Kasumi-1 (cell line): ENCODE measurements at places on chromosomes 7 and 10.

GRCh38 chr7:55019691-55020465, 1.1 kb downstream of the EGFR start:
- DNase-seq, result no peak

DNA sequence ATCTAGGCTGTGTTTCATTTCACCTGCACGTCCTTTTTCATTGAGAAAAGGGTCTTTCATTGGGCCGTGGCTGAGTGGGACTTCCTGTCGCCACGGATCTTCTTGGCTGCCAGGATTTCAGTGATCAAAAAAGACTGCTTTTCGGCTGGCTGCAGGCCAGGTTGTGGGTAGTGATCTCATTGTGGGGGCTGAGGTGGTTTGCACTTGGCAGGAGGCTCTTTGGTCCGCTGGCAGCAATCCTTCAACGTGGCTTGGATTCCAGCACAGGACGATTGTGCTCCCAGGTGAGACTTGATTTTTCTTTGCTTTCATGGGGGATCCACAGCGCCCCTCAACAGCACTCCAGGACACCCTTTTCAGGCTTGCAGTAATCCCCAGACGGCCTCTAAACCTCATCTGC, 29.0 kb upstream of the ZNF273 start:
- no peak for DNase-seq

DNA sequence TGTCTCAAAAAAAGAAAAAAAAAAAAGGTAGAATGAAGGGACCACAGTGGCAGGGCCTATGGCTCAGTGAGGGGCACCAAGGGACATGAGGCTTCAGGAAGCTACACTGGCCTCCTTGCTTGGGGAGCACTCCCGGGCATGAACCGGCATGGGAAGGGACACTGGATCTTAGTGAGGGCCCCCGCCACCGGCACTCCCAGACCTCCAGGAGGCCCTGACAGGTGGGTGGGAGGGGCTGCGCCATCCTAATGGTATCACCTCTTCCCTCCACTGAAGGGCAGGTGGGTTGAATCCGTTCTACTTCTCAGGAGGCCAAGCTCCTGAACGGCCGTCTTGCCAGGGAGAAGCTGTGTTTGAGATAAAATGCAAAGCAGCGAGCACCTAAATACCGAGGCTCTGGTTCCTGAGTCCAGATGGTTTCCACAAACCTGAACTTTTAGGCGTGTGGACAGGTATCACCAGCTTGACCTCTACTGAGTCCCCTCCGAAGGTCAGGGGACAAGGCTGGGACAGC, 69.8 kb downstream of the C10orf143 start:
- DNase-seq, result no peak

DNA sequence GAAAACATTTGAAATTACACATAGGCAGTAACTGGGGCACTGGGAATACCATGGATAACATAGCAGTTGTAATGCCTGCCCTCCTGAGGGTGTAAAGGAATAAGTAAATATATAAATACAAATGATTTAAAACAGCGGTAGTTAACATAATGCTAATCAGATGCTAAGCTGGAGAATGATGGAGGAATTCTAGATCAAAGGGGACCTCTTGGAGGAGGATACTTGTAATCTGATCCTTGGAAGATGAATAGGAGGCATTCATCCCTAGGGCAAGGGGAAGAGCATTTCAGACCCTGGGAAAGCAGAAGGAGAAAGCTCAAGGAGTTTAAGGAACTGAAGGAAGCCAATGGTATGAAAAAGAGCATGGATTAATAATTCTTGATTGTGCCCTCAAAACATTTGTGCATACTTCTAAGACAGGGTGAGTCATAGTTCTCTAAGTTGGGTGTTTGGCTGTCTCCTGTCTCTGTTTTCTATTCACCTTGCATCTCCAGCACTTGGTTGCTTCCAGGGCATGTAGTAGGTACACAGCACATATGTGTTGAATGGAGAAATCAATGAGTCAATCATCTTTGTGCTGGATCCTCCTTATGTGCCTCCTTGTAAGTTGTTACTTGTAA, 54.8 kb upstream of the PLPP4 start:
- DNase-seq, result no peak

- no peak for DNase-seq
Measured at GRCh38 chr10:95229724-95230627, 35.9 kb downstream of the ACSM6 start.

DNA sequence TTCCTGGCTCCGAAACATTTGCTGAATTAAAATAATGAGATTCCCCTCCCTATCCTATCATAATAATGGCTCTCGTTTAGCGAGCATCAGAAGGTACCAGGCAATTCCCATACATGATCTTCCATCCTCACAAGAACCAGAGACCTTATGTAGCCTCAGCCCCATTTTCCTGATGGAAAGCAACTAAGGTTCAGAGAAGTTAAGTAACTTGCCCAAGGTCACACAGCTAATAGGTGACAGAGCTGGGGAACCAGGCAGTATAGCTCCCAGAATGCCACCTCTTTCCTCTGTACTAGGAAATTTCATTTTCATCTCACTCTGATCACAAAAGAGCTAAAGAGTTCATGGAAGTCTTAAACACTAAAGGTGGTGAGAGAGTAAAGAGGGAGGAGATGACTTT, 2.4 kb downstream of the SLIT1 start:
- no peak for DNase-seq

- DNase-seq, result no peak
Measured at GRCh38 chr7:83613232-83613631, 35.7 kb downstream of the SEMA3E start.

- DNase-seq, result no peak
Measured at GRCh38 chr7:98991141-98991540, 112.8 kb downstream of the TRRAP start.

DNA sequence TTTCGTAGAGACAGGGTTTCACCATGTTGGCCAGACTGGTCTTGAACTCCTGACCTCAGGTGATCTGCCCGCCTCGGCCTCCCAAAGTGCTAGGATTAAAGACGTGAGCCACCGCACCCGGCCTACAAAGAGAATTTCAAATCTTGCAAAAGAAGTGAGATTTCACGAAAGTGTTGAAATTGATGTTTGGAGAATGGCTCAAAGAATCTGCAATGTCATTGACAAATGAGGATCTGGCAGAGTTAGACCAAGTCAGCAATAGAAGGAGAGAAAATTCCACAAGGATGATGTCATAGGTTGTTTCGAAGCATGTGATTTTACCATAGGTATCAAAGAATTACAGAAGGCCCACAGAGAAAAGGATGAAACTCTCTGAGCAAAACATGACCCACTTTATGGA, 71.7 kb downstream of the LYZL2 start:
- DNase-seq, result no peak

DNA sequence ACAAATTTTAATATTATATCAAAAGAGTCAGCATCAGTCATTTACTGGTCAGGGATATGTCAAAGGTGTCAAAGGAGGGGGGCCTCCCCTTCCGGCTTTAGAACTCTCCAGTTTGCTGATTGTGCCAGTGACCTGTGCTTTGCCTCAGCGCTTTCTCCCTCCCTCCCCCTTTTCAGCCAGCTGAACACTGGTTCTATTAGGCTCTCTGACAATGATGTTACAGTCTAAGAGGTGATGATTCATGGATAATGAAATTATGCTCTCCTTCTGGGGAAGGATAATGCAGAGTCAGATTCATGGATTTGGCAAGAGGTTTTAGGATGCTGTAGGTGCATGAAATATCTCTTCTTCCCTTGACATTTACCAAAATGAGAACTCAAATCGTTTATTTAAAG, 6.1 kb downstream of the LRRTM3 start:
- no peak for DNase-seq

GRCh38 chr10:80660266-80660665, 122.6 kb downstream of the SH2D4B start:
- DNase-seq, result no peak

DNA sequence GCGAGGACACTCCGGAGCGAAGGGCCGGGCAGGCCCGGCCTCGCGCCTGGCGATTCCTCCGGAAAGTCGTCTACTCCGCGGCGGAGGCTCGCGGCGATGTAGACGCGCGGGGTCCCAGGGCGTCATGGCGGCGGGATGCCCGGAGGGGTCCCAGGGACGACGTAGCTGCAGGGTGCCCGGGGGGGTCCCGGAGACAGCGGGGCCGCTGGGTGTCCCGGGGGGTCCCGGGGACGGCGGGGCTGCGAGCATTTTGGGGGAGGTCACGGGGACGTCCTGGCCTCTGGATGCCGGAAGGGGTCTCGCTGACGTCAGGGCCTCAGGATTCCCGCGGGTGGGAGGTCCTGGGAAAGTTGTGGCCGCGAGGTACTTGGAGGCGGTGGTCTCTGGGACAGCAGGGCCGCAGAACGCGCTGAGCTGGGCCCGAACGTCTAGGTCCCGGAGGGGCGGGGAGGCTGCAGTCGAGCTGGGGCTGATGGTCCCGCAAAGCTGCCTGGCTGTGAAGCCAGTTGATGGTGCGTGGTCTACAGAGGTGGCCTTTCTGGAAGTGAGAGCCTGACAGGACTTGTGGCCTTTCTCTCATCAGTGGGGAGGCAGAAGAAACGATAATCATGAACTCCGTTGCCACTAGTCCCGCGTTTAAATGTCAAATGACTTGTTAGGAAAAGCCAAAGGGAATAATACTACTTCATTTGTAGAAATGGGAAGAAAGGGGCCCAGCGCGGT, 637 bp downstream of the HSPA14 start:
- DNase-seq, result no peak

GRCh38 chr7:71733107-71733870, 601.3 kb downstream of the GALNT17 start:
- peak; percentile 77 for DNase-seq

DNA sequence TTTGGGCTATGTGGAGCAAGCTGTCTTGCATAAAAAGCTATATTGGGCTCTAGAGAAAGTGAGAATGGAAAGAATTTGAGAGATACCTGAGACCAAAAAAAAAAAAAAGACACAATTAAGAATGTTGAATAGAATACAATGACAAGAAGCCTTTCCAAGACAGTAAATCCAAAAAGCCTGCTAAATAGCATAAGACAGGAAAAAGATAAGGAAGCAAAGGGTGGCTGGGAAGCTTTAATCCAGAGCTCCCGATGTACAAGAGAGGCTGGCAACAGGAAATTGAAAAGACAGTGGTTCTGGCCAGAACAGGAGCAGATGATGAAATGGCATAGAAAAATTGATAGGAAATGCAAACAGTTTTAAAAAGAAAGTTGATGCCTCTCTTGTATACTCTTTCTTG, 174.9 kb downstream of the CACNA2D1 start:
- no peak for DNase-seq

- no peak for DNase-seq
Measured at GRCh38 chr10:133104963-133105640, 17.4 kb downstream of the ADGRA1 start.

DNA sequence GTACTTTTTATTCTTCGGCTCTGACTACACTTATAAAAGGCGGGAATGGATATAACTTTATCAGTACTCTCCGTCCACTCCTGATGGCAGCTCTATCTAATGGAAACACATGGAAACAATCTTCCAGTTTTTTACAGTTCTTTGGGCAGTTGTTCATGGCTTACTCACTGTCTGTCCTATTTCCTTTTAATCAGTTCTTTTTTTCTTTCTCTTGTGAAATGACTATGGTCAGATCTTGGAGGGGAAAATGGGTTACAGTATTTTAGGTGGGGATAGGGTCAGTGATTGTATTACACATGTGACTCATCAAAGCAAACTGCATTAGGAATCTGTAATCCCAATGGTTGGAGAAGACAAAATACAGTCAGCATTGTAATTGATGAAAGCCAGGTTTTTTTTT, 112.4 kb downstream of the BICC1 start:
- no peak for DNase-seq

GRCh38 chr10:113960617-113961181, 83.0 kb upstream of the ADRB1 start:
- DNase-seq, result no peak

DNA sequence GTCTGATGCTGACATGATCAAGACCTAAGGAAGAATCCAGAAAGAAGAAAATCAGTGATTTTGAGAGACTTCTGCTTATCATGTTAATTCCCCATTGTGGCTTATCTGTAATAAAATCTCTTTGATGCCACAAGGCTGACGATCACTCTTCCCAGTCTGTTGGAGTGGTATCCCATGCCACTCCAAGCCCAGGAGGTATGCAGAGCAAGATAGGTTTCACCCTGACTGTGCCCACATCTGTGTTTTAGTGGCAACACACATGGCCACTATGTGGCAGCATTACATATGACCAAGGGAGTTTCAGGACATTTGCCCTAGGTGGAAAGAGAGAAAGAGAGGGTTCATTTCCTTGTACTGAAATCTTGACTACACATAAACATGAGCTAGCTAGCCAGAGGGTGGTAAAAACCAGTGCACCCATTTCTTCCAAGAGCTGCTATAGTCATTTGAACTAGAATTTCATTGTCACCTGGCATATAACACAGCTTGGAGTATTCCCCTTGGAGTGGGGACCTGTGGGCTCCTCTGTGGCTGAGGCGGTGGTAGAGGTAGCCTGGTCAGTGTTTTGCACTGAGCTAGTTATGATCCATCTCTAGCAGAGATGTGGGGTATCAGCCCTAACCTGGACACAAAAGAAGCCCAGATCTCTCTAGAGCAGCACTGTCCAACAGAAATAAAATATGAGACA, 20.8 kb downstream of the LAMB4 start:
- DNase-seq, result peak; percentile 59

DNA sequence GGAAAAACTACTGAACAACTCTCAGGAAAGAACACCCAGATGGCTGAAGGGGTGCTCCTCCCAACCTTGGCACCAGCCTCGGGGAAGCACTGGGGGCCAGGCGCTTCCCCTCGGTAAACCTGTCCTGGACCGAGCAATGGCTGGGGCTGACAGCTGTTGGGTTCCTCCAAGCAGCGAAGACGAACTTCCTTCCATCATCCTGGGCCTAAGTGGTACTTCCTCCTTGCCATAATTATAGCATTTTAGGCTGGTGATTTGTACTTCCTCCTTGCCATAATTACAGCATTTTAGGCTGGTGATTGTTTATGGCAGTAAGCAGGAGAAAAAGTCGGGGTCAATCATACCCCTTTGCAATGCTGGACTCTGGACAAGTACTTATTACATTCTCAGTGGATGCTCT, 69.3 kb downstream of the MYOF start:
- peak; percentile 97 for DNase-seq

DNA sequence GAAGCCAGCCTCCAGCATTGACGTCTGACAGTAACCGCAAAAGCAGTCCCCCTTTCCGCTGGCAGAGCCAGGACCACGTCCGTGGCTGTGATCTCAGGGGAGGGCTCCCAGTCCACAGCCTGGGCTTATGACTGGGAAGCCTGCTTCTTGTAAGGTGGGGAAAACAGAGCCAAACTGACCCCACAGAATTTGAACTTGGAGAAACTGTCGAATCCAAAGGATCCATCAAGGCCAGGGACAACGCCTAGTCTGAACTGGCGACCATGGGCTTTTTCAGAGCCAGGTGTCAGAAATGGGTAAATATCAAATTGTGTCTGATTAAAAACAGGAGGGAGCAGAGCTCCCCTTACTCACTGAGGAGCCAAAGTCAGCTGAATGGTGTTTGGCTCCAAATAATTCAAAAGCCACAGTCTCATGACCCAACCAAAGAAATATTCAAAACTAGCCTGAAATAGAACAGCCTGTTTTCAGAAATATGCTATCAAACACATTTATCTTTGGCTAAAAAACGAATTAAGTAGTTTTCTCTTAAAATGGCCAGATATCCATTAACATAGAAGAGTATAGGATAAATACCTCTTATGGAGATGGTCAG, 751.4 kb upstream of the GALNT17 start:
- DNase-seq, result no peak

DNA sequence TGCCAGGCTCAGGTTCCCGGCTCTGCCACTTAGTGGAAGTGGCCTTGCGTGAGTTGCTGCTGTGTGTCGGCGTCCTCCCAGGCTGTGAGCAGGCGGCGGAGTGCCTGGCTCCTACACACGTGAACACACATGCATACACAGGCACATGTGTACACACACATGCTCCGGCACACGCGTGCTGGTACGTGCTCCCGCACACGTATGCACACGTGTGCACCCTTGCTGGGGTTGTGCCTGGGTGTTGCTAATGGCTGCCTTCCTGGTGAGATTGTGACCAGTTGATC, 107.6 kb downstream of the INPP5A start:
- DNase-seq, result no peak
